ENCODE measurements at places on chromosomes 2 and 18. TPM values are rescaled to one million over a fixed set of nuclear protein-coding genes. Genes with fewer than 3 reads are reported as not detected.
A peak's percentile ranks its signal among the peaks of the same experiment; 100 is the strongest.

REG3G gene
- not detected for total RNA-seq

DNA sequence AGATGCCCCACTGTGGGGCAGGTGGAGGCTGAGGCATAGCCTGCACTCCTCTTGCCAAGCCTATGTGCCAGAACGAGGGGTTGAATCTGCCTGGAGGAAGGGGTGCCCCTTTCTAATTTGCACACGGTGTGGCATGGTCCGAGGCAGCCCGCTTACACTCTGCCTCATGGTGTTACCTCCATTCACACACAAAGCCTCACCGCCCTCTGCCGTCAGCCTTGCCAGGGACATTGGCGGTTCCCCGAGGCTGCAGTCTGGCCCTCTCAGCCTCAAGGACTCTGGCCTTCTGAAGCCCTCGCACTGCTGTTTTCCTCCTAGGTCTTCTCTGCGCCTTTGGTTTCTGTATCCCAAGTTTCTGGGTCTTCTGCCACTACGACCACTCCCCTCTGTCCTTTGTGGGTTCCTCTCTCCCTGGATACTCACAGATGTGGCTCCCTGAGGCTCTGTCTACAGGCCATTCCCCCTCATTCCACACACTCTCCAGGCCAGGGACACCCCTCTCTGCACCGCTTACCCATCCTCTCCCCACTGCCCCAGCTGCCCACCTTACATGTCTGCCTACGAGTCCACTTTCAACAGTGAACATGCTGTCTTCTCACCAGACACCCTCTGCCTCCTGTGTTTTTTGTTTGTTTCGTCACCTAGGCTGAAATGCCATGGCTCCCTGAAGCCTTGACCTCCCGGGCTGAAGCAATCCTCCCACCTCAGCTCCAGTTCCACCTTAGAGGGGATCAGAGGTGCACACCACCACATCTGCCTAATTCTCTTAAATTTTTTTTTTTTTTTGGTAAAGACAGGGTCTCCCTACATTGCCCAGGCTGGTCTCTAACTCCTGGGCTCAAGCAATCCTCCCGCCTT lies 7.9 kb upstream of the ASPRV1 start:
- no peak for ATAC-seq

- peak; percentile 84 for ATAC-seq
Measured at GRCh38 chr2:100742277-100743254, 77.4 kb upstream of the NPAS2 start.

GRCh38 chr2:157903626-157904025 lies 27.5 kb upstream of the ACVR1 start:
- ATAC-seq = no peak

GRCh38 chr18:37527395-37527794 lies 38.2 kb downstream of the CELF4 start:
- no peak for ATAC-seq

DNA sequence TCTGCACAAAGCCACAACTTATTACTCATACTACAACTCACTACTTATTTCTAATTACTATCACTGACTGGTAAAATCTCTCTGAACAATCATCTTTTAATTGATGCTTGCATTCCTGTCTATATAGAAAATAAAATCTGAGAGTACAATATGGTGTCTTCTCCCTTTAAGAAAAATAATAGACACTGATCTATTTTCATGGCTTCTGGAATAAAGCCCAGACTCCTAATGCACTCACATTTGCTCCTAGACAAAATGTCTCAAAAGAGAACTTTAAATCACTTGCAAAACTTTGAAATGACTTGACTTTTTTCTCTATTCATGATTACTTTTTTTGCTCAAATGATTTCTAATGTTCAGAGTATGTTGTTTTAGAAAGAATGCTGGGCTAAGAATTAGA lies 28.7 kb downstream of the ESCO1 start:
- ATAC-seq = no peak

SPP2 gene
- total RNA-seq = not detected

GRCh38 chr2:135030826-135031225 lies 16.4 kb downstream of the MAP3K19 start:
- no peak for ATAC-seq

SLC40A1 gene
- total RNA-seq = 46.2 TPM

POTEC gene
- total RNA-seq = not detected

- ATAC-seq = peak; percentile 64
Measured at GRCh38 chr2:190408538-190409271, 550 bp downstream of the MFSD6 start.

PAX8 gene
- 2.5 TPM for total RNA-seq

FBXO36 gene
- total RNA-seq = 2.2 TPM

DNA sequence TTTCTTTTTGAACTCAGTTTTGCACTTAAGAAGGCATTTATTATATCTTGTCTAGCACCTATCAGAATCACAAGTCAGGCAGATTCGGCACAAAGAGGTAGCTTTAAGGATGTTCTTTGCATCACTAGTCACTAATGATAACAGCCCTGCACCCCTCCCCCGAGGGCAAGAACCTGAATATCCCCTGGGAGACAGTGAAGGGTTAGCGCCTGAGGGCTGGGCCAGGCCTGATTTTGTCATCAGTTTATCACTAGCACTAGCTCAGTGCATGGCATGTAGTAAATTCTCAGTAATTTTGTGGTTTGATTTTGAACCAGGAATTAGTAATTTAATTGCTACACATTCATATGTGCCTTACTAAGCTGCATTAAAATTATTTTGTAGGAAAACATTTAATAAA lies 23.9 kb upstream of the HS6ST1 start:
- ATAC-seq = no peak

PRSS56 gene
- not detected for total RNA-seq

CXCR4 gene
- 7.8 TPM for total RNA-seq

DNA sequence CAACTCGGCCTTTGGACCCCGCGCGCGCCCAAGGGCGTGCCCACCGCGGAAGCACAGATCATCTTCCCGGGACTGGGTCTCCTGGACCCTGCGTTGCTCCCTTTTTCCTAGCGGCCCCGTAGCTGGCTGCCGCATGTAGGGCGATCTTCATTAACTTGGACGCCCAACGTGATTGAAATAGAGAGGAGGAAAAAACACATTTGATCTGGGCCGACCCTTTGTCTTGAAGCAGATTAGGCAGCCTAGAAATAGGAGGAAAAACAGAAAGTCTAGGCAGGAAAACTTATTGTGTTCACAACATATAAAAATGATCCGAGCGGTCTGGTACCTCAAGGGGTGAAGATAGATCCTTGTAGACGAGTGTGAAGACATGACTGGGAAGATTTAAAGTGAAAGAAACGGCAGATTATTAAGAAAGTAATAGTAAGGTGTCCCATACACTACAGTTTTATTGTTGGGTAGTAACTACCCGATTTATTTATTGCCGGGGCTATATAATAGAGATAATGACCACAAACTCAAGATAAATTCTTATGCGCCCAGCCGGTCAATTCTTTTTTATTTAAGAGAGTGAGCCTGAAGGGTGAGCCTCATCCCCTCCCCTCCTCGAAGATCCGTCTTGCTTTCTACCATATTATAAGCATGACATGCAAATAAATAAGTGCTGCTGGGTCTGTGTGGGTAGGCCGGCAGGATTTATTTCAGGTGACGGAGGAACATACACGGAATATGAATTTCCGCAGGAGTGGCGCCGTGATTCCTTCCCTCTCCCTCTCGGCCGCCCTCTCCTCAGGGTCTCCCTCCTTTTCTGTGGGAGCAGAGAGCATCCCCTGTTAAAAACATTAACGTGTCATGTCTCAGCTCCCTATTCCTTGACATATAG lies 147.4 kb downstream of the MEIS1 start:
- no peak for ATAC-seq

DNA sequence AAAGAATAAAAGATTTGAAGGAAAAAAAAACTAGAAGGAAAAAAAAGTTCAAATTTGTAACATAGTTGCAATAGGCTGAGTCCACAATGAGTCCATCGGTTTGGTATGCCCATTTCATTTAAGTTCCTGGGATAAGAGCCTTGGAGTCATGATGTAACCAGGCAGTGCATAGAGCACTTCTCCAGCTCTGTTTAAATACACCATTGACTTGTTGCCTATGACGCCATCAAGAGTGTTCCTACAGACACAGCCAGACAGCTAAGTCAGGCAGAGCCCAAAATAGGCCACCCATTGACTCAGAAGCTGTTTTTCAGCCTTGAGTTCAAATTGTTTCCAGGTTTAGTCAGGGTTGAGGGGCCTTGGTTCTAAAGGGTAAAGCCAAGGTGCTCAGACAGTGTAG lies 44.9 kb downstream of the SOCS6 start:
- ATAC-seq = no peak

DNA sequence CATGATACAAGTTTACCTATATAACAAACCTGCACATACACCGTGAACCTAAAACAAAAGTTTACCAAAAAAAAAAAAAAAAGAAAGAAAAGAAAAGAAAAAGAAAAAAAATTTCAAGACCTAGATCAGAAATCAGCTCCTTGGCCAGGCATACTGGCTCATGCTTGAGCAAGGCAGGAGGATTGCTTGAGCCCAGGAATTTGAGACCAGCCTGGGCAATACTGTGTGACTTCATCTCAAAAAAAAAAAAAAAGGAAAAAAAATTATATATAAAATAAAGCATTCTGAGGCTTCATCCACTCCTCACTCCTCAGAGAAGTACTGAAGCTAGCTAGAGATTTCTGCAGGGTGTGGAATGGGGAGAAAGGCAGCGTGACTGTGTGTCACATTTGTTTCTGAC lies 11.8 kb upstream of the PROC start:
- ATAC-seq = no peak

GRCh38 chr2:186912979-186913378 lies 64.0 kb upstream of the ZSWIM2 start:
- no peak for ATAC-seq

GRCh38 chr2:129914538-129915302 lies 64.7 kb upstream of the RAB6C start:
- no peak for ATAC-seq

DNA sequence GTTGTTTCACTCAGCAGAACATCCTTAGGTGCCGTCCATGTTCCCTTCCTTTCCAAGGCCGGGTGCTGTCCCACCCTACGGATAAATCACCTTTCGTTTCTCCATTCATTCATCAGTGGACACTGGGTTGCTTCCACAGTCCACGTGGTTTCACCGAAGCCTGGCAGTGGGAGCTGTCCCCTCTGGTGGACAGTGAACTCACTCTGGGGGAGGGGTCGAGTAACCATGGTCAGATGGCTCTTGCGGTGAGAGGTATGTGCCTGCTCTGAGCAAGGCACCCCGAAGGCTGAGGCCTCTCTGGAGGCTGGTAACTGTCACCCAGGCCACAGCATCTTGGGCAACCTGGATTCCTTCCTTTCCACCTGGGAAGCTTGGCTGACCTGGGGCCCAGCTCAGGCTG lies 61.5 kb upstream of the TWIST2 start:
- no peak for ATAC-seq

DNA sequence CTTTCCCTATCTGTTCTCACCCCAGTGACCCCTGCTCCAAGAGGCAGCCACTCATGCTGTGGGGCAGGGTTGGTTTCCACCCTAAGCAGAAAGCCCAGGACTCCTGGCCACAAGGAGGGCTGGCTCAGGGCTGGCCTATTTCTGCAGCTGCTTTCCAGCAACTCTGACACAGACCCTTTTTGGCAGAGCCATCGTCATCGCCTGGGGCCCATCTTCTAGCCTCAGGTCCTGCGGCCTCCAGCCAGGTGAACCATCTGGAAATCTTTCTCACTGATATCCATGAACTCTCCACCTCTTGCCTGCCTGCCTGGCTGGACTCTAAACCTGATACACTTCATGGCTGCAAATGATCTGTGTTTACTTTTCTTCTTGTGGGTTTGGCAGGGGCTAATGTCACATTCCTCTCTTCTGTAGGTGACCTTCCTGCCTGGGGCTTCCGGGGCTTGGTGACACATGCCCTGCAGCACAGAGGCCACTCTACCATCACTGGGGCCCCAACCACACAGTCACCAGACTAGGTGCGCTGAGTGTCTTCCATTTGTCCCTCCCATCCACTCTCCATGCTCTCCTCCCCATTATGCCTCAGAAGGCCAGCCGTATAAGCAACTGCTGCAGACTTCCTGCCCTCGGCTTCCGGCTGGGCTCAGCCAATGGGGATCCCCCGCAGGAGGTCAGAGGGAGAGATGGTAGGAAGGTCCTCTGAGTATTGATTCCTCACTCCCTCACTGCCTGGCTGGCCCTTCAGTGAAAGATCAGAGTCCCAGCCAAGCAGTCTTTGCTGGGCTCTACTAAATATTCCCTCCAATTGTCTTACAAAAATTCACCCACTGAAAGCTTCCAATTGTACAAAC lies 9.7 kb upstream of the COPS8 start:
- no peak for ATAC-seq

DNA sequence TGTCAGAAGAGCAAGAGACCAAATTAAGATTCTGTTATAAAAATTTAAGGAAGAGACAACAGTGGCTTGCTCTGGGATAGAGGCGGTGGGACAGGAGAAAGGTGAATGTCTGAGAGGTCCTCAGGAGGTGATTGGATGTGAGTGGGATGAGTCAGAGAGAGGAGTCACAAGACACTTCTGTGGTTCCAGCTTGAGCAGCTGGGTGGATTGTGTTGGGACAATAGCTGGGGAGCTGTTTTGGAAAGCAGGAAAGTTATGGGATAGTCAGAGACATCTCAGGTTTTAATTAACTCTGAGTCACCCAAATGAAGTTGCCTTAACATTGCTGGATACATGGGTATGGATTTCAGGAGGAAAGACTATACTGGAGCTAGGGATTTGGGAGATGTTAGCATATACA lies 218.0 kb upstream of the TRIB2 start:
- ATAC-seq = no peak

DNA sequence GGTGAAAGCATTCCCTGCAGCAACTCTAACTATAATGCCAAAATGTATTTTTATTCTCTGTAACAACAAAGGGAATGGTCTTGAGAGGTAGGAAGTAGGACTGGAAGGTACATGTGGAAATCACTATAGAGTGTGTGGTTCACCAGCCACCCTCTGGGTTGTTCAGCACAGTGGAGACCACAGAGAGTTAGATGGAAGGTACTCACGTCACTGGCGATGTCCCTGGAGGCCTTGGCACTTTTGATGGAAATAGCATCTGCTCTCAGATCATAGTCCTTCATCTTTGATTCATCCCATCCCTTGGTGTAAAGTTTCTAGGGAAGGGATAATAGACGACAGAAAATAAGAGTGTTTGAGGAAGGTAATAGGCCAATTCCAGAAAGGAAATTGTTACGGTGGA lies 124.0 kb downstream of the NEB start:
- ATAC-seq = no peak

GRCh38 chr2:218285604-218286003 lies 6.7 kb downstream of the TMBIM1 start:
- ATAC-seq = peak; percentile 11

GRCh38 chr2:241706537-241706936 lies 4.7 kb downstream of the ING5 start:
- ATAC-seq = no peak

SLC23A3 gene
- 0.27 TPM for total RNA-seq

DNA sequence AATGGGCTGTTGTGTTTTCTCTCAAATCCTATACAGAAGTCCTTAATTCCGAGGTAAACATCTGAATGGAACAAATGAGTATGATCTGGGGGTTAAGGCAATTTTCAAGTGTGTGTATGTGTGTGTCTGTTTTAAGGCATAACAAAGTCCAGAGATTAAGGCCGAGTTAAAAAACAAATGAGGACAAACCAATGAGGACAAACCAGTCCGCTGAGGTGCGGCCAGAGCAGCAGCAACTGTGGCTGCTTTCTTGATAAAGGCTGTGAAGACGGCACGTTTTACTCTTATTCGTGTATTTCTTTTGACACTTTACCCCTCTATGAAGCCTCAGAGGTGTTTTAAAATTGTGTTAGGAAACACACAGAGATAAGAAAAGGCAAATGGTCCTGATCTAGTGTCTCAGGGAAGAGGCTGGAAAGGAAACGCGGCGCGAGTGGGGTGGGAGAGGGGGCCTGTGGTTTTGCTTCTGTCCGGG lies 495 bp upstream of the GULP1 start:
- ATAC-seq = peak; percentile 42

Measured in gastroesophageal sphincter (tissue), 4 donors.